ENCODE measurements at places on chromosomes 2 and 18.

GRCh38 chr2:159585622-159586021 lies 30.7 kb downstream of the BAZ2B start:
- no peaks in the 10 kb centered on the region for H3K4me1 ChIP-seq
- H3K4me3 ChIP-seq = no peak overlapping the region
- H3K36me3 ChIP-seq = no peaks in the 10 kb centered on the region
- no peak overlapping the region for H3K27ac ChIP-seq
- no peaks in the 10 kb centered on the region for H3K27me3 ChIP-seq

DNA sequence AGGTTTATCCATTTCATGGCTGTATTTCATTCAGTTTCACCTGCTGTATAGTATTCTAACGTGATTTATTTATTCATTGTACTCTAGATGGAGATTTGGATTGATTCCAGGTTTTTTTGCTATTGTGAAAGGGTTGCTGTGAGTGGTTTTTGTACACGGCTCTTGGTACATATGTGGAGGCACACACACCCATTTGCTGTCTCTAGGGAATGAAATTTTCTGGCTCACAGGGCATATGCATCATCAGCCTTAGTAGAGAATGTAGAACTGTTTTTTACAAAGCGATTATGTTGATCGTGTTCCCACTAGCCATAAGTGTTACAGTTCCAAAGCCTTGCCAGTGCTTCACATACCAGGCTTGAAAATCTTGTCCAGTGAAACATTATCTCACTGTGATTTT lies 5.1 kb downstream of the SPTBN1 start:
- no peaks in the 10 kb centered on the region for H3K27me3 ChIP-seq
- H3K36me3 ChIP-seq = no peaks in the 10 kb centered on the region
- no peak overlapping the region for H3K27ac ChIP-seq
- peaks cover 2% of the 10 kb centered on the region for H3K4me1 ChIP-seq
- DNase-seq = no peak

DNA sequence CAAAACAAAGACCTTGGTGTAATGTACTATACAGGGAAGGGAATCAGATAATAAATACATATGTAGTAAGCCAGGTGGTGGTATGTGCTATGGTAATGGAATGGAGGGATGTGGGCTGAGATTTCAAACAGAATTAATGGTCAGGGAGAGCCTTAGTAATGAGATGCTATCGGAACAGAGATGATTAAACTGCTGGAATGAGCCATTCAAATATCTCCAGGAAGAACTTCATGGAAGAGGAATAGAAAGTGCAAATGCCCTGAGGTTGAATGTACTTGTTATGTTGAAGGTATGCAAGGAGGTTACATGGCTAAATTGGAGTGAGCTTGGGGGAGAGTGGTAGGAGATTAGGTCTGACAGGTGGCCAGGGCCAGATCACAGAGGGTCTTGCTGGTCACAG lies 5.1 kb downstream of the SERPINB11 start:
- no peaks in the 10 kb centered on the region for H3K4me1 ChIP-seq
- no peak overlapping the region for H3K4me3 ChIP-seq
- DNase-seq = no peak
- no peaks in the 10 kb centered on the region for H3K27me3 ChIP-seq

DNA sequence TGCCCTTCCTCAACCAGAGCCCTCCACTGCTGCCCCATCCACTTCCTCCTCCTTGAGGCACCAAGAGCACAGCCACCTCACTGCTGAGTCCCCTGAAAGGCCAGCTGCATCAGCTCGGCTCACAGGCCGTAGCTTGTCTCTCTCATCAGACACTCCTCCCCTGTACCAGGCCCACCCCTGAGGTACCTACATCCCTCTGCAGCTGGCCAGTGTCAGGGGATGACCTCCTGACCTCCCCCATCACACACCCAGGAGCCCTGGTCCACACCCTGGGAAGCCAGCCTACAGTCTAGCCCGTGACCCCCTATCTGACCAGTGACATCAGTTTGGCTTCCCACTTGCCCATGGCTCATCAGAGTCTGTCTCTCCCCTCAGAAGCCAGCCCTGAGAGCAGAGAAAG lies 205.6 kb downstream of the TNS1 start:
- no peak overlapping the region for H3K27ac ChIP-seq
- no peak for DNase-seq
- no peaks in the 10 kb centered on the region for H3K27me3 ChIP-seq
- no peak overlapping the region for H3K4me3 ChIP-seq

GRCh38 chr18:28112056-28112470 lies 64.9 kb downstream of the CDH2 start:
- H3K36me3 ChIP-seq = no peaks in the 10 kb centered on the region
- no peaks in the 10 kb centered on the region for H3K27me3 ChIP-seq
- peaks cover 13% of the 10 kb centered on the region for H3K4me1 ChIP-seq
- no peak overlapping the region for H3K4me3 ChIP-seq
- DNase-seq = peak; percentile 96

Measured in fibroblast of lung (primary cell).